ENCODE measurements at places on chromosomes 4 and X.

- DNase-seq = no peak
Observed at GRCh38 chr4:182189103-182189878, 53.9 kb upstream of the TENM3 start.

- no peak for DNase-seq
Observed at GRCh38 chr4:119210775-119211174, 1.7 kb upstream of the USP53 start.

DNA sequence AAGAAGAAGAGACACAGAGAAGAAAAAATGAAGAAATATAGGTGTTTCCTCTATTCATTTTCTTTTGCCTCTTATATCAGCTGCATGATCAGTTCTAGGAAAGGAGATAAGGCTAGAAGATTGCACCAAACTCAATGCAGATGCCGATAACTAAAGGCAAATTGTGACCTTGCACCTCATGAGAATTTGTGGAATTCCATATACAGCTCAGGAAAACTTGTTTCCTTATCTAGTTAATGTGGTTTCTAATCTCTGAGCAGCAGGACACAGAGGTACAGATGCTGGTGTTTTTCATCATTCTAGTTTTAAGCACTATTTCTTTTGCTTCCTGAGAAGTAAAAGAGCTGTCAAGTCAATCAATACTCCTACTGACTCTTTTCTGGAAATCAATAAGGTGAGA lies 104.6 kb upstream of the NWD2 start:
- DNase-seq = no peak

DNA sequence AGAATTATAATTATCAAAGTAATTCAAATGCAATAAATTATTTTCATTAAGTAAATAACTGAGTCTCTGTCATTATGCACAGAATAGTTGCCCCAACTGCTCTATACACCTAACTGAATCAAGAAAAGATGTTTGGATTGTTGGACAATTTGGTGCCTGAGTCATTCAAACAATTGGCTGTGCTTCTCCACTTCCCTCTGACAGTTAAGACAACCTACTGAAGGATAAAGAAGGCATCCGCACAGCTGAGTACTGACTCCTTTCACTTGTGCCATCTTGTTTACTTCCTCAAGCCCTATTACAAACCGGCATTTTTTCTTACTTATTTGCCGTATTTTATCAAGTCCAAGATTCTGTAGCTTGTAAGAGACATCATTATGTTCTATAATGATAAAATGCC lies 110.6 kb upstream of the C1QTNF7 start:
- no peak for DNase-seq

DNA sequence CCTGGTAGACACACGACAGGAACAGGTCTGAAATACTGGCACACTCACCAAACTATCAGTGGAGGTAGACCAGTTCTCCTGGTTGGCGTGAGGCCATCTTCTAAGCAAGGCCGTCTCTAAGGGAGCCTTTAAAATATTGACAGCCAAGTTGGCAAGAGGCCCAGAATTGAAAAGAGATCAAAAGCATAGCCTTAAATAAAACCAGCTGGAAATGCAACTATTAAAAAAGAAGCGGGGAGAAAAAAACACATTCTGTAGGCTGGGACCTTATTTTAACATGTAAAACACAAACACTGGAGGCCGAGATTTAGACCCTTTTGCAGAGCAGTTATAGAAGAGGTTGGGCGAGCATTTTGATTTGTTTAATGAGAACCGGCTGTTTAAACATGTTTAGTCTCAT lies 233.0 kb upstream of the CLNK start:
- no peak for DNase-seq

DNA sequence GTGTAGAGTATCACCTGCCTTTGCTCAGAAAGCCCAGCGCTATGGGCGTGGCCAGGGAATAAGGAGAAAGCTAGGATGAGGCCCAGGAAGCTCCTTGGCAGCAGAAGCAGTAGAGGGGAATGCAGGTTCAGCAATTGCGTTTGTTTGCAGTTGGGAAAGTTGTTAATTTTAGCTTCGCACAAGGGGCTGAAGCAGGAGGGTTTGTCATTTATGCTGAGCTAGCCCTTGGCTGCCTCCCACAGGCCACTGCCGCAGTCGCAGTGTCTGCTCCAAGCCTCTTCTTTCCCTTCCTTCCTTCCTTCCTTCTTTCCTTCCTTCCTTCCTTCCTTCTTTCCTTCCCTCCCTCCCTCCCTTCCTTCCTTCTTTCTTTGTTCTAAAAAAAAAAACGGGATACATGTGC lies 21.5 kb downstream of the FRMPD3 start:
- no peak for DNase-seq

DNA sequence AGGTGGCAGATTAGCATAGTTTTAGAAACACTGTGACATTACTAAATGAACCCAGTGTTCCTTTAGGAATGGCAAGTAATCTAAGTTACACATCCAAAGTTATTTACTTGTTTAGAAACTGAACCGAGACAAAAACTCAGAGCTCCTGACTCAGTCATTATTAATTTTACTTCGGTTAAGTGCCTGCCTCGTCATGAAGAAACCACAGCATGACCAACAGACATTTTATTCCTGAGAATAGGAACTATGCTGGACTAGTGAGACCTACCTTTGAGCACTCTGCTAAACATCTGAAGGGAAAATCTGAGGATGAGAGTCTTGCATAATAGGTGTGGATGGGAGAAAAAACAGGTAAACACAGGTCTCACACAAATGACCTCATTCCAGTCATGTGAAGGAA lies 2.5 kb downstream of the BEX1 start:
- no peak for DNase-seq

GRCh38 chr4:36303426-36304137 lies 22.2 kb downstream of the DTHD1 start:
- peak; percentile 33 for DNase-seq

DNA sequence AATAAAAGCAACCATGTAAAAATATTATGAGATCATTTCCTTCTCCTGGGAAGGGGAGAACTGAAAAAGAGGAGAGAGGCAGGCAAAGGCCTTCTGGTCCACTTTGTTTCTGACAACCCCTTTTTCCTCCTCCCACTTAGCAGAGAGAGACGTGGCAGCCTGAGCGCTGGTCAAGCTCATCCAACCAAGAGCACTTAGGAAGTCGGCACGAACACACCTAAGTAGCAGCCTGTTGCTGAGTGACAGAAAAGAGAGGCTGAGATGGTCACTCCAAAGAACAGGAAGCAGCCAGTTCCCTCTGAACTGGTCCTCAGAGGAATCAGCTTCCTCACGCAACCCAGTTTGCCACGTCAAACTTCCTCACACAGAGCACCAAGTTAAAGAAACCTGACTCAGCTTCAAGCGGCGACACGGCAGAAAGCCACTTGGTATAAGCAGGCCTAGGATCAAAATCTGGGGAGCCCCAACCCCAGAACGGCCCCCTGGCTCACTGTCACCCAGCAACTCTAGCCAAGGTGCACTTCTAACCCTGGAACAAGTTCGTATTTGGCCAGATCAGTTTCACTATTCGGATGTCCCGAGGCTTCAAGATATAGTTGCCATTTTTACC lies 861 bp downstream of the SEC24D start:
- DNase-seq = peak; percentile 71

DNA sequence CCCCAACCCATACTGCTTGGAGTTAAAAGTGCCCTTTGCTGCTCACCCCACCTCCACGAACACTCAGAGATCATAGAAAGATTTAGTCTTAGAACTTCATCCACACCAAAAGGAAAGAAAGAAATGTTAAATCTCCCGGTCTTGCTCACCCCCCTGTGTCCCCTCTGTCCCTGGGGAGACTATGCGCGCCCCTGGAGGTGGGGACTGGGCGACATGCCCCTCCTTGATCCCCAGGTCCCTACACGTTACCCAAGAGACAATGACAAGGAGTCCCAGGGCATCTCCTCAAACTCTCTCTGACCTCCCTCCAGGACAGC lies 620 bp downstream of the ITM2A start:
- no peak for DNase-seq

DNA sequence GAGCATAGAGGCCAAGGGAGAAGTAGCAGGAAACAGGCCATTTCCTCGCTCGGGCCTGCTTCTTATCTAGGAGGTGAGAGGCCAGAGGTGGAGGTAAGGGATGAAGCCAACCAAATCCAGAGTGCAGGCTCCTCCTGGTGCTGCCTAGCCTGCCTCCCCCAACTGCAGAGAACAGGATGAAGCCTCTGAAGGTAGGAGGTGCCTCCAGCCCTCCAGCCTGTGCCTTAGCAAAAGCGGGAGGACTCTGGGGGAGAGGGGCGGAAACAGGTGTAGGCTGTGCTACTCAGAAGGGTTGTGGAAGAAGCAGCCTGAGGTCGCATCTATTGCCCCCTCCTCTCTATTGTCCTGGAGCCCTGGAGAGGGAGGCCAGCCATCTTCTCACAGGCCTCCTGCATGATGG lies 2.9 kb upstream of the MTM1 start:
- no peak for DNase-seq

DNA sequence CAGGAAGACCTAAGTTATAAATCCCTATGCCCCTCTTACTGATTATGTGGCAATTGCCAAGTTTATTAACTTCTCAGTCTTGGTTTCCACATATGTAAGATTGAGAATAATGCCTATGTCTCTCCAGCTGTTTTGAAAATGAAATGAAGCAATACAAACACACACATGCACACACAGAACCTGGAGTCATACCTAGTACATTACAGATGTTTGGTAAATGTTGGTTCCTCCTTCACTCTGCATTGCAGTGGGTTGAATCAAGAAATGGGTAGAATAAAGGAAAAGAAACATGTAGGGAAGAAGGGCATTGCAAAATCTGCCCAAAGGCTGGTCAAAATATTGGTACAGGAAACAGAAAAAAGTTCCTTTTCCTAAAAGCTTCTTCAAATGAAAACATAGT lies 309.9 kb upstream of the EMCN start:
- DNase-seq = no peak

DNA sequence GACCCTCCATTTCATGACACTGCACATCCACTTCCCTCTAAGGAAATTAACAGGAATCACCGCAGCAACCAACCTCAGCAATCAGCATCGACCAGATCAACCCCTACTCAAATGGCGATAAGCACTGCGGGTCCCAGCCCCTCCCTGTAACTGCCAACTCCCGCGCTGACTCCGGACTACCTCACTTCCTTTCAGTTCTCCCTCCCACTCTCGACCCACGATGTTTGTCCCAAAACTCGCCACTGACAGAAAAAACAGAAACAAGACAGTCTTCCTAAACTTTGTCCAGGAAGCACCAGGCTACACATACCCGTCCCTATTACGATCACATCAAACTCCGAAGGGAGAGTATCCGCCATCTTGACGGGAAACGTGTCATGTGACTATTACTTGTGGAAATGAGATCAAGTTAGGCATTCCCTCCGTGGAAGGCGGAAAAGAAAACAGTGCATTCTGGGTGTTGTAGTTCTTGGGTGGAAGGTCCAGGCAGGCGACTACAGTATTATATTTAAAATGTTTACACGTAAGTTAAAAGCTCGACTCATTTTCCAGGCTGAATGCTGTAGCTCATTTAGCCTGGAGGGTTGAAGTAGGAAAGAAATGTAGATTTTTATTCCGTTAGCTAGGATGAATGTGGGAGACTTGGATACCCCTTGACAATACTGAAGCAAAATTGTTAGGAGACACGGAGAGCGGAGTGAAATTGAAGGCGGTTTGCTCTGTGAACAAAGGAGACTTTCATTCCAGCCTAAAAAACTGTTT lies at the start of gene CHM:
Gene CHM, minus strand, starts transcription at position 385 of the 762 bp plus-strand sequence. Its CDS starts 26 bp downstream, at position 359.
- DNase-seq = peak; percentile 83

DNA sequence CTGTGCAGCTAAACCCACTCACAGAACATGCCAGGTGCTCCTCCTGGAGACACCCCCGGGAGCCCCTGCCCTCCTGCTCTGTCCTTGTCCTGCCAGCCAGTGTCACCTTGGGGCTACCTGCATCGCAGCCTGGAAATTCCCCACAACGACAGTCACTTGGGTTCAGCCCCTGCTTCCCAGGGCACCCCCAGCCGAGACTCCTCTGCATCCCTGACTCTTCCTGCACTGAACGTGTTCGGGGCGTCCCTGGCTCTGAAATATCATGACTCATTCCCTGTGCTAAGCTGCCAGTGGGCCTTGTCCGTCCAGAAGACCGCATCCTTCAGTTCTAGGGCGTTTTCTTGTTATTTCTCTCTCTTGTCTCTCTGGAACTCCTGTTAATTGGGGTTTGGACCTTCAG lies 5.8 kb downstream of the CFAP99 start:
- no peak for DNase-seq

DNA sequence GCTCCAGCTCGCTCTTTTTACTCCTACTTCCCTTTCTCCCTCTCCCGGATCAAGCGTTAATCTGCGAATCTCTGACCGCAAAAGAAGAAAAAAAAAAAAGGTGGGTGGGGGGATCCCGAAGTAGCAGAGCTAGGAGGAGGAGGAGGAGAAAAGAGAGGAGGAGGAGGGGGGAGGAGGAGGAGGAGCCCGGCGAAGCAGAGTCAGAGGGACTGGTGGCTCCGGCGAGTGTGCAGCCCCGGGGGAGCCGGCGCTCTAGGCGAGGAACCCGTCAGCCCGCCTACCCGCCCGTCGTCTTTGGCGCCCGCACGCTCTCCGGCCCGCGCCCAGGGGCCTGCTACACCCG lies at the start of gene NHSL2:
Gene NHSL2, plus strand, starts transcription at position 203 of the 343 bp plus-strand sequence.
- DNase-seq = peak; percentile 3

- no peak for DNase-seq
Observed at GRCh38 chr4:11624370-11624769, 195.7 kb upstream of the HS3ST1 start.

DNA sequence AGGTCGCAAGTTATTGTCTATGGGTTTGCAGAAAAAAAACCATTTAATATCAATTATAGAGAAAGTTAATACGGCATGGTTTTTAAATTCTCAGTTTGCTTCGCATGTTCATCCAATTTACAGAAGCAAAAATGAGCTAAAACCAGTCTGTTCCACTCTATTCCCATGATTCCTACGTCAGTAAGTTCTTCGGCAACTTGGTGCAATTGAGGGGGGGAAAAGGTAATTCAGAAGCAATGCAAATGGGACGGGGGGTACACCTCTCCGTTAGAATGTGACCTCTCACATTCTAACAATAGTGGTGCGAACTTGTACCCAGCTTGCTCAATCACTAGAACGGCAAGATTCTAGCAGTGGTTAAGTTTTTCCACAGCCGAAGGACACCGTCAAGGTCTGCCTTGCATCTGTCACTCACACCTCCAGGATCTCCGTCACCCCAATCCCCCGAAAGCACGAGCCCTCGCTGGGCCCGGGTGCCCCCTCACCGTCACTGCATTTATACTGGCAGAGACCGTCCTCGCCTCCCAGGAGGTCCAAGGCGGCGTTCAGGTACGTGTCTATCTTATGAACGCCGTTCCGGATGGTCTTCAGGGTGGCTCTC lies 653 bp downstream of the PLA2G12A start:
- peak; percentile 13 for DNase-seq

Measured in activated CD4-positive, alpha-beta T cell treated with anti-CD3 and anti-CD28 coated beads, Interleukin-2, Interleukin-6, amounts not matched to agents 100 ng/mL and 50 ng/mL, durations not matched to agents 16 hours and 8 hours (primary cell).